A549 (cell line): ENCODE measurements at places on chromosomes 7 and 10.

DNA sequence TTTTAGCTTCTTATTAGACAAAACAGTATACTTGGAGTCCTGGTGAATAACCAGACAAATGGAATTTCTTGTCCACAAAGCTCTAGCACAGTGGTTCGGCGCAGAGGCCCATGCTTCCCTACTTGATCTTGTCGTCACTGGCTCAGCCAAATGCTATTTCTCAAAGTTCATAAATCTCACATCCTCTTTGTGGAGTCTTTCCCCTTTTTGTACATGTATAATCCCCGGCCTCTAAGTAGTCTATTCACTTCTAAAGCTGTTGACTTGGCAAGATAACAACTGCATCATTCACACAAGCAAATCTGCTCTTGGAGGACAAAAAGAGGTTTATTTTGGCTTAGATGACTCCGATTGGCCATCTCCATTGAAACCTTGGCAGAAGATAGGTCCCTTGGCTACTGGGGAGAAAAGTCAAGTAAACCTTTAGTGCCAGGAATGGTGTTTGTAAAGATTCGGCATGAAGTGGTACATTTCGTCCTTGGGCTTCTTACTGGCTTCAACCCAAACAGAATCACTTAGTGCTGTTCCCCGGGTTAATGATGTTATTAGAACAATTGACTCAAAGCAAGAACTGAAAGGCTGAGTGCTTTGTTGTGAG lies 5.1 kb upstream of the AKR1E2 start:
- no peak for DNase-seq

DNA sequence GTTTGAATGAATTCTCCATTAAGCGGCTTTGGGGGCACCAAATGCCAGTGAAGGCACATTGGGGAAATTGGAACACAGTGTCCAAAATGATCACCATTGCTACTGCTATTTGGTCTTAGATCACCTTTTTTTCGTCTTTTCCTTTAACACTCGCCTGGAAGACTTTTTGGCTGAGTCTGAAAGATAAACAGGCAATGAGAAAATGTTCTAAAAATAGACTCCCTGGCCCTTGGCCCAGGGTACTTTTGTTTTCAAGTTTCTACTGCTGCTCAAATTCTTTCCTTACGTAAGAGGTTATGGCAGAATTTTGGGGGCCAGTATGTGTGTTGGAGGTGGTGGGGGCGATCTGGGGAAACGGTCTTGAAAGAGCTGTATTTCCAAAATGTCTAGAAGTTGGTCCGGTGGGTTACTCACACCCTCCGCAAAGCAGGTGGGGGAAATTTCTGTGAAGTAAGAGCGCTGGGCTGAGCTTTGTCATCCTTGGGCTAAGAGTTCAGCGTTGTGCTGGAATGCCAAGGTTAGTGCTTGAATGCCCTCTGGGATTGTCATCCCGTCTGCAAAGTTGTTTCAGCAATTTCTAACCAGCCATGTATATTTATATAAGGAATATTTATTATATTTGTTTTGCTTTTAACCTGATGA lies 1.3 kb upstream of the ITPRIP start:
- DNase-seq = peak; percentile 42

DNA sequence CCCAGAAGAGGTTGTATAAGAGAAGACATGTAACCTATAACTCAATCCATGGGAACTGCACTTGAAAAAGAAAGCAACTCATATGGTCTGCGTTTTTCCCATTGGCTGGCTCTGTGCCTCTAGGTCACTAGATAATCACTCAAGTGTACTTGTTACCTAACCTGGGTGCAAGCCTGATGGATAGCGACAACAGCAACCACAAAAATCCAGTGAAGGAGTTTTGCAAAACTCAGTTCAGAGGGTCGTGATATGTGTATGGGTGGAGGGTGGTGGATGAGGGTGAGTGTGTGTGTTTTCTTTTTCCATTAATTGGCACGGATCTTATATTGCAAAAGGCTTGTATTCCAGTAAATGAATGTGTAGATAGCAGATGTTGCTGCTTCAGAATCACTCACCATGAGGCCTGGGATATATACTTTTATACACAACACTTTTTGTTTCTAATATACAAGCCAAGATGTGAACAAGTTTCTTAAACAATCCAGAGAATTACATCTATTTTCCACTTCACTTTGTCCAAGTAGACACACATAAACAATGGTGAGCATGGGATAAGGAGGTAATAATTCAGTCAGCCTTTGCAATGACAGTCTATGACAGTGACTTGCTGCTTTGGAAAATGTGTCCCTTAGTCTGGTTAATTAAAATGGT lies 286.9 kb upstream of the DKK1 start:
- no peak for DNase-seq

GRCh38 chr10:21810582-21811244 lies 192.8 kb downstream of the DNAJC1 start:
- no peak for DNase-seq

GRCh38 chr10:116853701-116854100 lies 4.4 kb downstream of the ENO4 start:
- no peak for DNase-seq

DNA sequence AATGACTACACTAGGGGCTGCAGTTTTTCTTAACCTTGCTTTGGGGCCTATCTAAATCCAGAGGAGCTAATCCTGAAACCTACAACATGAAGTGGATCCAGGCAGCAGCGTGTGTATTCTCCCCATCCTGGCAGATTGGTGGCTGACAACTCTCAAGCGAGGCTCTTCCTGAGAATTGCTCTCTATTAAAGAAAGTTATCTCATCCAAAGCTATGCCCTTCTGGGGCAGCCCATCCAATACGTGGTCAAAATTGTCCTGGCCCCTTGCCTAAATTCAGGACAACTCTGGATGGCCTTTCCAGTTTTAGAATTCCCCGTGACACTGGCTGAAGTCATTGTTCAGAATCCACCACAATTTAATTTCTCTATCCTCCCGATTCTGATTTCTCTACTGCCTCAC lies 66.1 kb downstream of the IQUB start:
- no peak for DNase-seq

- no peak for DNase-seq
These were observed 111.0 kb downstream of the HTR7 start for GRCh38 chr10:90746829-90747228.

- no peak for DNase-seq
These were observed 36.2 kb downstream of the CCDC6 start for GRCh38 chr10:59870152-59870551.

GRCh38 chr7:27603813-27604212 lies 58.9 kb downstream of the HIBADH start:
- no peak for DNase-seq

DNA sequence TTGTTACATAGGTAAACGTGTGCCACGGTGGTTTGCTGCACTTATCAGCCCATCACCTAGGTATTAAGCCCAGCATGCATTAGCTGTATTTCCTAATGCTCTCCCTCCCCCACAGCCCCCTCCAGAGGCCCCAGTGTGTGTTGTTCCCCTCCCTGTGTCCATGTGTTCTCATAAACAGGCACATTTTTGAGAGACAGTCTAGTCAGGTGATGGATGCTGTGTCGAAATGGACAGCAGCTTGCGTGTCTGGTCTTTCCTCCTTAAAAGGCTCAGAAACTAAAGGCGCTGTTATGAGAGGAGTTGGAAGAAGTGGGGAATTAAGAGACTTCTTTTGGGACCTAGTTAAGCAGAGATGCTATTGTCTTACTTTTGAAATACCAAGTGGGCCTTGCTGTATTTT lies 296.0 kb downstream of the BBS9 start:
- DNase-seq = no peak

GRCh38 chr10:129792141-129792540 lies 171.9 kb downstream of the EBF3 start:
- no peak for DNase-seq

- no peak for DNase-seq
These were observed 47.2 kb downstream of the MALSU1 start for GRCh38 chr7:23346316-23346715.

DNA sequence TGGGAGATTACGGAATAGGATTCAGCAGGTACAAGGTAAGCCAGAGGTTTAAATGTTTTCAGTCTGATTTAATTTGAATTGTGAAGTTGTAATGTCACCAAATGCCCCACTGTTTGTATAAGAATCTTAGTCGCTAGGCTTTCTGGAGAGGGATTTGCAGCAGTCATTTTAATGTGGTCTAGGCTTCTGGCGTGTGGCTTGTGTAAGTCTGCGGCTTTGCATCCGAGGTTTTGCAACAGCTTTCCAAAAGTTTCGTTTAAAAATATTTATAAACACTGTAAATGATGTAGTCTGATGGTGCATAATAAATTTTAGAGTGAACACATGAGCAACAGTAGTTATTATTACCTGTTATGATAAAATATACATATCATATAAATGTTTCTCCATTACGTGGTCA lies 26.1 kb upstream of the BHLHA15 start:
- no peak for DNase-seq

DNA sequence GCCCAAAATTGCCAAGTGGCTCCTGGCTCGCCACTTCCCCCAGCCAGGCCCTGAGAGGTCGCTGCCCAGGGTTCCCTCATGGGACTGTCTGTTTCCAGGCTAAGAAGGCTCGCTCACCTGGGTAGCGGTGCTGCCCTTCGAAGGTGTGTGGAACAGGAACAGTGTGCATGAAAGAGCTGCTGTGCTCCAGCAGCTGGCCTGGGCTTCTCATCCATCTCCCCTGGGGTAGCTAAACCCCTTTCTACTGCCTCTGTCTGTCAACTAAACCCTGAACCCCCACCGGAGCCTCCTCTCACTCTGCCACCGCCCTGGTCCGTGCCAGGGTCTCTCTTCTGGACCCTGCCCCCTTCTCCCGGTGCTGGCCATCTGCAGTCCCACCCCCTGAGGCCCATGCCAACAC lies 152.9 kb downstream of the EBF3 start:
- DNase-seq = no peak

GRCh38 chr10:122450353-122450990 lies 4.0 kb upstream of the ARMS2 start:
- DNase-seq = no peak

DNA sequence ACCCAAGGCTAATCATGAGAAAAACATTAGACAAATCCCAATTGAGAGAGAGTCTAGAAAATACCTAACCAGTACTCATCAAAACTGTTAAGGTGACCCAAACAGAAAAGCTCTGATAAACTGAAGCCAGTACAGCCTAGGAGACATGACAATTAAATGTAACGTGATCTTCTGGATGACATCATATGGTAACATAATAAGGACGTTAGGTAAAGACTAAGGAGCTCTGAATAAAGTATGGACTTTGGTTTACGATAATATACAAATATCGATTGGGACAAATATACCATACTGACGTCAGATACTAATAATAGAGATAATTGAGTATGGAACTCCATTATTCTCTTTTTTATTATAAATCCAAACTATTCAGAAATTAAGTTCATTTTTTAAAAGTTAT lies 561.1 kb upstream of the STEAP1 start:
- DNase-seq = no peak

- DNase-seq = no peak
These were observed 96.2 kb upstream of the SVIL start for GRCh38 chr10:29730969-29731368.

GRCh38 chr7:16404636-16405035 lies 16.7 kb downstream of the CRPPA start:
- DNase-seq = no peak

- no peak for DNase-seq
These were observed 105.5 kb upstream of the ZNF438 start for GRCh38 chr10:31136930-31137885.

DNA sequence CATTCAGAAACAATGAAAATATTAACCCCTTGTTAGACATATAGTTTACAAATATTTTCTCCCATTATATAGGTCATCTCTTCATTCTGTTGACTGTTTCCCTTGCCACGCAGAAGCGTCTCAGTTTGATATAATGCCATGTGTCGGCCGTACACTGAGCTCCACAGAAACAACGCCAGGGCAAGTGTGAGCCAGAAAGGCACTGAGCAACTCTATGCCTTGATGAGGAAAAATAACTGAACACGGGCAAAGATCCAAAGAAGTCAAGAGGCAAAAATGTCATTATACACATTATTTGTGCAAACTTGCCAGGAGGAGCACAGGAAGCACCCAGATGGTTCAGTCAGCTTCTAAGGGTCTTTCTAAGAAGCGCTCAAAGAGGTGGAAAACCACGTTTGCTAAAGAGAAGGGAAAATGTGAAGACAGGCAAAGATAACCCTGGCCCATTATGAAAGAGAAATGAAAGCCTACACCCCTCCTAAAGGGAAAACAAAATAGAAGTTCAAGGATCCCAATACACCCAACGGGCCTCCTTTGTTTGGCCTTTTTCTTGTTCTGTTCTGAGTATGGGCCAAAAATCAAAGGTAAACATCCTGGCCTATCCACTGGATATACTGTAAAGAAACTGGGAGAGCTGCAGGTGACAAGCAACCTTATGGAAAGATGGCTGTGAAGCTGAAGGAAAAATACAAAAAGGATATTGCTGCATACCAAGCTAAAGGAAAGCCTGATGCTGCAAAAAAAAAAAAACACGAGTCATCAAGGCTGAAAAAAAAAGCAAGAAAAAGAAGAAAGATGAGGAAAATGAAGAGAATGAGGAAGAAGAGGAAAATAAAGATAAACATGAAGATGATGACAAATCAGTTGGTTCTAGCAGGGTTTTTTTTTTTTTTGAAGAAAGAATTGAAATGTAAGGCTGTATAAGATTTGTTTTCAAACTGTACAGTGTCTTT lies 15.5 kb downstream of the ARHGAP12 start:
- DNase-seq = no peak

- DNase-seq = no peak
These were observed 305.5 kb downstream of the ACTR3B start for GRCh38 chr7:153065051-153065450.

GRCh38 chr10:26689399-26689798 lies 8.1 kb upstream of the PDSS1 start:
- DNase-seq = no peak

GRCh38 chr10:80468002-80468401 lies 13.9 kb downstream of the TSPAN14 start:
- DNase-seq = no peak

DNA sequence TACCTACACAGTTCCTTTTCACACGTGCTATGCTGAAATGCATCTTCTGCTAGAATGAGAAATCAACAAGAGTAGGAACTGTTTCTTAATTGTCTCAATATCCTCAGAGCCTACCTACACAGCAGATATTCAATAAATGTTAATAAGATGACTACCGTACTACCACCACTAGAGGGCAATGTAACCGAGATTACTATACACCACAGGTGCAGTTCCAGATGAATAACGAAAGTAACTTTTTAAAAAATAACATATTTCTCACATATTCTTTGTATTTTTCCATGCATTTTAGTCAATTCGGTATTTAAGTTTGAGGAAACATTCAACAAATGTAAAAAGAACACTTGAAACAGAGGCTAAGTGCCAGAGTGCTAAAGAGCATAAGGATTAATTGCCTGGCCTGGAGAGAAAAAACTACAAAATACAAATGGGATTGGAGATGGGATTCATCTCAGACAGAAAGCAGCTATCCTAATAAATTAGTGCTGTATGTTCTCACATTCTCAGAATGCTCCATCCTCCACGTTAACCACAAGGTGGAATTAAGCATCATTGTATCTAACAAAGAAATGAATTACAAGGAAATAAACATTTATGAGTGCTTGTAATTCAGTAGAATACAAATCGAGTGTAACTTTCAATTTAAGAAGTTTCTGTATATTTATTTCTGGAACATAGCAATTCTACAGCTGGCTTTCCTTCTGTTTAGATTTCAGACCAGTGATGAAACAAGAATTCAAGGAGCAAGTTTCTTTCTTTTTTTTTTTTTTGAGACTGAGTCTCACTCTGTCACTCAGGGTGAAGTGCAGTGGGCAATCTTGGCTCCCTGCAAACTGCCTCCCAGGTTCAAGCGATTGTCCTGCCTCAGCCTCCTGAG lies 20.3 kb upstream of the HECTD2 start:
- peak; percentile 16 for DNase-seq
